ENCODE measurements at places on chromosomes 5 and 9.

GRCh38 chr5:107365320-107366109 is 305.2 kb downstream of the EFNA5 start:
- DNase-seq: no peak

GRCh38 chr5:137236849-137237507 is 262.1 kb downstream of the SPOCK1 start:
- no peak for DNase-seq

DNA sequence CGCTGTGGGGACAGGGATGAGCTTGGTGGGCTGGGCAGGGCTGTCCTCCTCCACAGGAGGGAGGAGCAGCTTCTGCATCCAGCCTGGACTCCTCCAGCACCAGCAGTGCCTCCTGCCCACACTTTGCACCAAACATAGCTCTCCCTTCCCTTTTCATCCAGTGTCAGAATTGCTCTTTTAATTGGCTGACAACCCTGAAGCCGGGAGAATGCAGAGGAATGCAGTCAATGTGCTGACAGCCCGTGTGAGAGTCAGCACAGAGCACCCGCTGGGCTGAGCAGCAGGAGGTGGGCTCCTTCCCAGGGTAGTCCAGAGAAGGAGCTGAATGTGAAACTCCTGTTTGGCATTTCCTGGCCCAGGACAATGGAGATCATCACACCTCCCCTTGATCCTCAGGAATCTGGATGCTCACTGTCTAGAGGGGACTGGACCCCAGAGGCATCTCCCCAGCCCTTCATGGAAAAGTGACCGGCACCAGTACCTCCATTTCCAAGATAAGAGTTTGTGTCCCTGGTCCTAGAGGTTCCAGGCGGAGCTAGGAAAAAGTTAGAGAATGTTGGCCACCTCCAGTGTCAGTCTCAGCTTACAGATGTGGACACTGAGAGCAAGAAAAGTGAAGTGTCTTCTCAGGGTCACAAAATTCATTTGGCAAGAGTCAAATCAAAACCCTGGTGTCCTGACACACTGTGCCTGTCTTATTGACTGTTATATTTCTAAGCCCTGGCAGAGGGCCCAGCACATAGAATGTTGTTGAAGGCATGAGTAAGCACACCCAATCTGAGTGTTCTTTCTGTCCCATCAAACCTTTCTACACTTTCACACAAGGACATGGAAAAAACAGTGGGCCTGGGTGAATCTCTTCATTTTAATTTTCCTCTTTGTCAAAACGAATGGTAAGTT is 202.1 kb downstream of the SNX18 start:
- no peak for DNase-seq

GRCh38 chr5:69010476-69010875 is 83.3 kb upstream of the SLC30A5 start:
- DNase-seq: no peak

DNA sequence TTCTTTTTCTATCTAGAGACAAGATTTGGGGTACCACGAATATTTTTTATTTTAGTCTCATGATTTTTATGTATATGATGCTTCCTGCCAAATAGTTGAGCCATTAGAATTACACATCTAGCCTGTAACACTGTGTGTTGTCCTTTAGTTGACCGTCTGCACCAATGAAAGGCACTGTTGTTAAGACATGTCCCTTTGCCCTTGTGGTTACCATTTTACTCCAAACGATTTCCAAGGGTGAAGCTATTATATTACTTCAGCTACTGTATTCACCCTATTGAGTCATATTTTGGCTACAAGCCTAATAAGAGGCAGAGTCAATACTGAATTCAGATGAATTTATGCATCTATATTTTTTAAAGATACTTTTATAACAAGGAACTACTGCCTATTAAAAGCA is 207.6 kb downstream of the CETN3 start:
- no peak for DNase-seq

DNA sequence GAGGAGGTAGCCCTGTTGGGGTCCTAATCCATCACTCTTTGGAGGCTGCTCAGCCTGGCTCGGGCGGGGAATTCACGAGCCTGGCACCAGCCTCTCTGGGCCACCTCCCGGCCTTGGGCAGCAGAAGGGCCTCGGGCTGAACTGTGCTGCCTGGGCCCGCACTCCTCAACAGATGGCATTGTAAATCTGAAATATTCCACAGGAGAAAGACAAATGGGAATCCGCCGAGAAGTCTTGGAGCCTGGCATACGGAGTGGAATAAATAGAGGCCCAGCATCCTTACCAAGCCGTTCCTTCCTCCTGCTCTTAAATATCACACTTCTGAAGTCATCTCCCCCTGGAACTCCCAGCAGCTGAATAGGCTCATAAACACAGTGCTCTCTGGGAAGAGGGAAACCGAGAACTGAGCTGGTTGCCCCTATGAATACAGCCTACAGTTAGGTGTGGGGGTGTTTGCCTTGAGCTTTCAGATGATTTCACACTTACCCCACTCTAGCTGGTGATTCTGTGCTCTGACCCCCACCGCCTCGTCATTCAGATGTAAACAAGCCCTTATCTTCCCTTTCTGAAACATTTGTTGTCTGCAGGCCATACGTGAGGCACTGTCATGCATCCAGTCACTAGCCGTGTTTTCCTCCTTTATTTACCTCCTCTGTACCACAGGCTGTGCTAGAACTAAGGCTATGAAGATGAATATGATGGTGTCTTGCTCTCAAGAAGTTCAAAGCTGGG is 455.0 kb upstream of the CLINT1 start:
- no peak for DNase-seq

GRCh38 chr5:155943516-155944407 is 383.2 kb upstream of the SGCD start:
- peak; percentile 15 for DNase-seq

DNA sequence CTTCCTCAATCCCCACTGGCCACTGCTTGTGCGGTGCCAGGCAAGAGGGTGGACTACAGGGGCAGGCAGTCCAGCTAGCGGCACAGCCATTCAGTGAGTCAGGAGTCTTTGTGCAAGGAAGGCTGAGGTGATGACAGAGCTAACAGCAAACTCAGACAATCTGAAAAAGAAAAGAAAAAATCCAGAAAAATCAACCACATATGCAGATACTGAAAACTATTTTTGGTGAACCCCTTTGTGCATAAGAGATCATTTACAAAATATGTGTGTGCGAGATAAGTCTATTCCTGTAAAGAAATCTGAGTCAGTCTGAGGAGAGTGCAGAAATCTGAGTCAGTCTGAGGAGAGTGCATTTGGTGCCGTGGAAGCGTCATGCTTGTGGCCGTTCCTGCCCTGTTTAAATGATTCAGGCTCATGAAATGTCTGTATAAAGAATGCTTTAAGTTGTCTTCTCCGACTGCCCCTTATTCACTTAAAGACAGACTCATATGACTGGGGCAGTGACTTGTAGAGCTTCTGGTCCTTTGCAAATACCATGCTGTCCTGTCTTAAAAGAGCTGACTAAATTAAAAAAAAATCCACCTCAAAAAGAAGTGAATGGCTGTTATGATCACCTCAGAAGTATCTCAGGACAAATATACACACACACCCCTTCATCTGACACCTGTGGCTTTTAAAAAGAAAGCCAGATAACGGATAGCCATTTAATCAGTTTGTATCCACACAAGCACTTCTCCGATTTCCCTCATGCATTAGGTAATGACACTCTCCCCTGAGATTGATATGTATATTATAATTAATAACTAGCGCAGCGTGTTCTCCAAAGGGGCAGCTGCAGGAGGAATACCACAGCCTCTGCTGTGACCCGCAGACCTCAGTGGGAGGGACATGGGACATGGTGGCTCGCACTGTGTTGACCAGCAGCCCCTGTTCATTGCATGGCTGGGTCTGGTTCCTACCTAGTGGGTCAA is 47.3 kb downstream of the TRIO start:
- DNase-seq: peak; percentile 89

DNA sequence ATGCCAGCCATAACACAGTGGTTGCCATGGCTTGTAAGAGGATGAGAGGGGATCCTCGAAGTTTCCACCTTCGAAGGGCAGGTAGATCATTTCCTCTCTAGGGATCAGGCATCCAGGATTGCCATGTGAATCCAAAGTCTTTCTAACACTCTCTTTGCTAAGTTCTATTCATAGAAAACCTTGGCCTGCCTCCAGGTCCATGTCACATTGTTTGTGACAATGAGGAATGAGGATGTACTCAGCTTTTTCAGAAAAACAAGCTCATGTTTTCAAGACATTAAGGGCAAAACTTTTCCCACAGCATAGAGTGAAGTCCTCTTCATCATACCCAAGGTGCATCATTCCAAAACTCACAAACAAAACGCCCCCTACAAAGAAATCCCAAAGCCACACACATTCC is 19.6 kb downstream of the ESM1 start:
- no peak for DNase-seq

- no peak for DNase-seq
Observed at GRCh38 chr5:95927927-95928723, 33.5 kb downstream of the ELL2 start.

- DNase-seq: no peak
Observed at GRCh38 chr9:20880271-20880670, 151.2 kb downstream of the HACD4 start.

GRCh38 chr5:72064801-72065570 is 42.3 kb upstream of the MAP1B start:
- no peak for DNase-seq

GRCh38 chr5:6716629-6717149 is 3.5 kb downstream of the TENT4A start:
- no peak for DNase-seq

GRCh38 chr5:127761869-127762268 is 58.7 kb downstream of the CCDC192 start:
- no peak for DNase-seq

GRCh38 chr5:132546108-132546507 is 2.8 kb upstream of the IL5 start:
- no peak for DNase-seq

- DNase-seq: no peak
Observed at GRCh38 chr5:170606941-170607340, 103.1 kb downstream of the KCNIP1 start.

GRCh38 chr5:73996151-73996755 is 370.3 kb downstream of the ARHGEF28 start:
- DNase-seq: no peak

- DNase-seq: no peak
Observed at GRCh38 chr9:14051419-14051818, 262.5 kb downstream of the NFIB start.

DNA sequence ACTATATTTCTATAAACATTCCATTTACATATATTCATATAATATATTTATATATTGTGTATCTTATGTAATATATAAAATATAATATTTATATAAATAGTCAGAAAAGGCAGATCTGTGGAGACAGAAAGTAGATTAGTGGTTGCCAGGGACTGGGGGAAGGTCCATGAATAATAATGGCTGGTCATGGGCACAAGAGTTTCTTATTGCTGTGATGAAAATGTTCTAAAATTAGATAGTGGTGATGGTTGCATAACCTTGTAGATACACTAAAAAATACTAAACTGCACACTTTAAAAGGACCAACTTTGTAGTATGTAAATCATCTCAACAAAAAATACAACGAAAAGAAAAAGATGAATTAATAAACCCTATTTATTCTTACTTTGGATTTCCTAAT is 47.3 kb downstream of the NUP155 start:
- DNase-seq: no peak

DNA sequence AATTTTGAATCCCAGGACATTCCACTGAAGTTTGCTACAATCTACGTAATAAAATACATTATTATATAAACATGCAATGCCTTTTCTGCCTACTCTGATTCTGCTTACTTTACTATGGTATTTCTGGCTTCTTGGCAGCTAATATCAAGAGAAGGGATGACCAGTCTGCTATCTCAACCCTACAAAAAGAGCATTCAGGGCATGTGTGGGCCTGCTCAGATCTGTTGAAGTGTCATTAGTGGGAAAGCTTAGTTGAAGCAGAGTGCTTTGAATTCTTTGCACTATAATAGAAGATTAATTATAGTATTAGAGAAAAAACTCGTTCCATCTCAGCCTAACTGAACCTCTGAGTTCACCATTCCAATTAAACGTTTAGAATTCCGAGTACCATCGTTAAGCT is 339.5 kb upstream of the ISL1 start:
- no peak for DNase-seq

DNA sequence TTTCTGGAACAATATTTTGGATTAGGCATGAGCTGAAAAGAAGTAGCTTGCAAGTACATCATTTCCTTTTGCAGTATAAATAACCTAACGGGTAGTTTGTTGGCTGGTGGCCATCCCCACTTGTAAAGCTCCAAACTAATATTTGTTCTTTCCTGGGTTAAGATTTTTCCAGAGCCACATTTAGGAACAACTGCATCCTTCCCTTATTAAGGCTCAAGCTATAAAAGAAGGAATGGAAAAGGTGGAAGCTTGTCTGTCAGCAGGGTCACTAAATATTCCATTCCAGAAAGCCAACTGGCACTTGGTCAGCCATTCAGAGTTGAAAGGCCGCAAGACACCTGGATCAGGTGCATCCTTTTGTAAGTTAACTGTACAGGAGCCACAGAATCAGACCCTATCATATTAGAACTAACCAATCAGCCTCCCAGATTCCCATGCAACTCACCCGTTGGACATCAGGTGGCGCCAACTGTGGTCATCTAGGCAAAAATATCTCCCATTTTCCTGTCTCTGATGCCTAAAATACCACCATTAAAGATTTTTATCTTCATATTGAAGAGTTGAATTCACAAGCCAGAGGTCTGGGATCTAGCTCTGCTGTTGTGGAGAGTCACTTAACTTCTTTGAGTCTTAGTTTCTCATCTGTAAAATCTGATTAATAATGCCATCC is 82.9 kb downstream of the PTCD2 start:
- no peak for DNase-seq

DNA sequence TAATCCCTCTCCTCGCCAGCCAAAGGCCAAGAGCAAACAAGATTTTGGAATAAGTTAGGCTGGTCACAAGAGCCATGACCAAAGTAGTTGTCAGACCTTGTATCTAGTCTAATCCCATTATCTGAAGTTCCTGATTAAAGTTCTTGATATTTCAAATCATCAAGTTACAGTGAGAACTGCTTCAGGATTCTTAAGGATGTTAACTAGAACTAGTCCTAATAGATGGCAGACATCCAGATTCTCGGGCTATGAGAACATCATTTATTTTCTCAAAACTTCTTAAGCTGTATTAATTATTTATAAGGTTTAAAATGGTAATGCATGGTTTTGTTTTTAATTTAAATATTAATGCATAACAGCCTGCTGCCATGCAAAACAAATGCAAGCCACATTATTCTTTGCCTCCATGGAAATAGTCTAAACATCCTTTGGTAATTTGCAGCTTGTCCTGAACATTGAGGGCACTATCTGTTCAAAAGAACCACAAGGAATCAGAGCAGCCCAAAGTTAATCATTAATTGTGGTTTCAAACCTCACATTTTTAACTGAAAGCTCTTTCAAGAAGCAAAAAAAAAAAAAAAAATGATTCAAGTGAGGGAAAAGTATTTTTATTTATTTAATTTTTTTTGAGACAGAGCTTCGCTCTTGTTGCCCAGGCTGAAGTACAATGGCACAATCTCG is 95.1 kb downstream of the TTC39B start:
- no peak for DNase-seq

- no peak for DNase-seq
Observed at GRCh38 chr9:2055203-2055658, 40.1 kb downstream of the SMARCA2 start.

- no peak for DNase-seq
Observed at GRCh38 chr5:56496581-56497063, 263.5 kb upstream of the ANKRD55 start.

GRCh38 chr5:59330680-59331079 is 562.8 kb downstream of the PDE4D start:
- no peak for DNase-seq

Measured in HFF-Myc (cell line).